ENCODE measurements at places on chromosomes 6 and 20. TPM values are rescaled to one million over a fixed set of nuclear protein-coding genes. Genes with fewer than 3 reads are reported as not detected.
A peak's percentile ranks its signal among the peaks of the same experiment; 100 is the strongest.

The PRRT1 gene
- total RNA-seq, result 0.28 TPM

DNA sequence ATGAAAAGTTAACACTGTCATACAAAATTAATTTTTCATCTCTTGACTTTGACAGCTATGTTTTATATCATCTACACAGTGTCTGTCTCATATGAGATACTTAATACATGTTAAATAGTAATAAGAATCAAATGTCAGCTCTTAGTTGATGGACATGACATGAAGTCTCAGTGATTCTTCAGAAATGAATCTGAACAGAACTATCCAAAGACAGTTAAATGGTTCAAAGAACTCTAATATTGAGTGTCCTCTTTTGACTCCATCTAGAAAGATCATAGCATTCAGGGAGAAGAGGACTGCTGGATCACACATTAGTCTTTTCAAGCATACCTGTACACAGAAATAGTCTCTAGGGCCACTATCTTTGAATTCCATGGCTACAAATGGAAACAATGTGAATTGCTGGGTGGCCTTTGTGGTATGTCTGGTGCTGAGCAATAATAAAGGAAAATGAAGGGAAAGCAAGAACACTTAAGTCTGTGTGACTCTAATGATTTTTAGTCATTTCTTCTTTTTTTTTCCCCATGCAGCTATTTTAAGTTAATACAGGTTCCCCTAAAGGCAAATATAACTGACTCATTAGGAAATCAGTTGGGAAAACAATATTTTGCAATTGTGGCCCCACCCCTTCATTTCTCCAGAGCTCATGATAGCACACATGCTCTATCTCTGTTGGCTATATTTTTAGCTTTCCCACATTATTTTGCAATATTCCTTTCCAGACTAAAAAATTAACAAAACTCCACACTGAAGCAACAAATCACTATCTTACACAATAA, 367.5 kb downstream of the GRIK2 start:
- no peaks in the 10 kb centered on the region for H3K36me3 ChIP-seq
- H3K27ac ChIP-seq, result no peak overlapping the region
- H3K4me1 ChIP-seq, result no peaks in the 10 kb centered on the region

GRCh38 chr6:132261354-132261753, 139.9 kb downstream of the MOXD1 start:
- no peaks in the 10 kb centered on the region for H3K4me1 ChIP-seq
- peaks cover 24% of the 10 kb centered on the region for H3K27me3 ChIP-seq
- H3K27ac ChIP-seq, result no peak overlapping the region
- H3K36me3 ChIP-seq, result no peaks in the 10 kb centered on the region

The CAP2 gene
- total RNA-seq, result not detected

- H3K27ac ChIP-seq, result no peak overlapping the region
- H3K27me3 ChIP-seq, result no peaks in the 10 kb centered on the region
- no peak for DNase-seq
- peaks cover 7% of the 10 kb centered on the region for H3K4me1 ChIP-seq
These were observed 171.2 kb upstream of the SUPT3H start for GRCh38 chr6:45548657-45549515.

DNA sequence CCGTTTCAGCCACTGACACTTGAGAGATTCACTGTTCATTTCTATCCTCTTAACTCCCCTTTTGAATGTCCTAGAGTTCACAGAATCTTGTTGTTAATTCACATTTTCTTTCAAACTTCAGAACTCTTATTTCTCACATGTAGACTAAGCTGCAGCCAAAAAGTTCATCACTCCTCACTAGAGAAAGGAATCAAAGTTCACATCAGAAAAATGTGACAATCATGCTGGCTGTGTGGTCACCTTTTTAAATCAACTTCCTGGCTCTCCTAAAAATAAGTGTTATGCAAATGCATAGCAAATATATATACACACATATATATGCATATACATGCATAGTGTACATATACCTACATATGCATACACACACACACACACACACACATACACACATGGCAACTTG, 123.0 kb downstream of the CBLN4 start:
- no peak overlapping the region for H3K27ac ChIP-seq
- no peak for DNase-seq
- no peaks in the 10 kb centered on the region for H3K27me3 ChIP-seq
- H3K36me3 ChIP-seq, result no peaks in the 10 kb centered on the region
- no peak overlapping the region for H3K4me3 ChIP-seq

DNA sequence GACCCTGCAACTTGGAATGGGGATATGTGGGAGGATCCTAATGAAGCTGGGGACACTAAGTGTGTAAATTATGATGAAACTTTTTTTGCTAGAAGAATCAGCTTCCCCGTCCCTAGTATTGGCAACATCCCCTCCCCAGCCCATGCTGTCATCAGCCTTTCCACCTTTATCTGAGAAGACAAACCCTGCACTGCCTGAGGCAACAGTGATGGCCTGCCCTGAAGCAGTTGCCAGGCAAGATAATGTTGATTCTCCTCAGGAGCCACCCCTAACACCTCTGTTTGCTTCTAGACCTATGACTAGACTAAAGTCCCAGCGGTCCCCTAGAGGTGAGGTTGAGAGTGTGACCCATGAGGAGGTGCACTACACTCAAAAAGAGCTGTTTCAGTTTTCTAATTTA, 27.1 kb downstream of the MICA start:
- H3K4me3 ChIP-seq, result no peak overlapping the region
- H3K27me3 ChIP-seq, result peaks cover 26% of the 10 kb centered on the region
- H3K27ac ChIP-seq, result no peak overlapping the region
- H3K36me3 ChIP-seq, result no peaks in the 10 kb centered on the region
- no peak for DNase-seq

DNA sequence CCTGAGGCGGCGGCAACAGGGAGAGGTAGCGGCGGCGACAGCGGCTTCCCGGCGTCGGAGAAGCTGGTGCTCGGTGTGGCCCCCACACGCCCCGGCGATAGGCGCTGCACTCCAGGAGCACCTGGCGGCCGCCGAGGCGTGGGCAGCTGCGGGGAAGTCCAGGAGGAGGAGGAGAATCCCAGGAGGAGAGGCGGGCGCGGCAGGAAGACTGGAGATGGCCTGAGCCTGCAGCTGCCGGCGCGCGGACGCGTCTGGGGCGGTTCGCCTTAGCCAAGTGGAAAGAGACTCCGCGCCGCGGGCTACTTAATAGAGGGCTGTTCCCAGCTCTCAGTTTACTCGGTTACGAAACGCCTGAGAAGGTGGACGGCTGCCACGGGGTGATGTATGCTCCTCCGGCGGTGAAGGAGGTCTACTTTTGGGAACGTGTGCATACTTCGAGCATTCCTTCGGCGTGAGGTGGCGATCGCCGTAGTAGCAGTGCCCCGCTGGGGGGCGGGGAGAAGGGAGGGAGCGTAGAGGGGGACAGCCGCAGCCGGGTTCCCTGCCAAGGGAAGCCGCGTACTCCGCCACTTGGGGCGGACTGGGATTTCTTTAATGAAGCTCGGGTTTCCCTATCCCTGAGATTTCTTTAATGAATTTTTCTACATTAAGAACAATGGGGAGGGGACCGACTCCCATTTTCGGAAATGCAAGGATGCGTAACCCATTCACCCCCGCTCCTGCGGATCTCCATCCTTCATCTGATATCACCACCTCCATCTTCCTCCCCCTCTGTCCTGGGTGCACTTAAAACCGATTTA, at the start of gene COL12A1:
COL12A1 (minus strand) TSS at position 278 of the 800 bp plus-strand sequence. CDS start 3,261 bp downstream, outside the sequence.
- peak within 1 kb of the TSS; percentile 31 for H3K4me3 ChIP-seq
- peak within 1 kb of the TSS; percentile 8 for H3K27ac ChIP-seq
- H3K27me3 ChIP-seq, result peaks cover 91% of the 10 kb centered on the region
- H3K36me3 ChIP-seq, result peaks cover 6% of the 10 kb centered on the region
- peaks cover 49% of the 10 kb centered on the region for H3K4me1 ChIP-seq
- DNase-seq, result no peak

The LPIN3 gene
- total RNA-seq, result 1.5 TPM

The NCOA3 gene
- 75.8 TPM for total RNA-seq

DNA sequence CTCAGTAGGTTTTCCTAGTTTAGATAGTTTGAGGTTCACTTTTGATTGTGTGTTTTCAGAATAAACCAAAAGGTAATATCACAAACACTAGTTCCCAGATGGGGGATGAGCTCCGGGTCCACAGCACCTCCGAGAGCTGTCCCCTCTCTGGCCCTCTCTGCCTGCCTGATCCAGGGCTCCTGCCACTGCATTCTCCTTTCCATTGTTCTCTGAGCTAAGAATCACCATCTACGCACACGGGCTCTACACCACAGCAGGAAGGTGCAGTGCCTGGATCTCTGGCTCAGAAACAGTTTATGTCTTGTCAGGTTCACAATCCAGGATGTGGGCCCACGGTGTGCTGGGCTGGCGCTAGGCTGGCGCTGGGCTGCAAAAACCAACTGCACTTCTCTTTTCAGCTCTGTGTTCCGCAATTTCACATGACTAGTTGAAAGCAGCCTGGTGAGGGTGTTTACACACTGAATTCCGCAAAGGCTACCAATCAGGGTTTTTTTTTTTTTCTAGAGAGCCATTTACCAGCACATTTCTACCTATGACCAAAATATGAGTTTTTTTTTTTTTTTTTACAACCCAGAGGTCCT, 167.5 kb downstream of the SOD2 start:
- H3K27ac ChIP-seq, result no peak overlapping the region
- no peak for DNase-seq
- no peaks in the 10 kb centered on the region for H3K4me1 ChIP-seq
- no peaks in the 10 kb centered on the region for H3K36me3 ChIP-seq
- H3K4me3 ChIP-seq, result no peak overlapping the region

GRCh38 chr6:148990403-148990802, 243.6 kb downstream of the UST start:
- H3K27me3 ChIP-seq, result no peaks in the 10 kb centered on the region
- H3K4me3 ChIP-seq, result no peak overlapping the region
- peaks cover 8% of the 10 kb centered on the region for H3K36me3 ChIP-seq

The FNDC1 gene
- not detected for total RNA-seq

DNA sequence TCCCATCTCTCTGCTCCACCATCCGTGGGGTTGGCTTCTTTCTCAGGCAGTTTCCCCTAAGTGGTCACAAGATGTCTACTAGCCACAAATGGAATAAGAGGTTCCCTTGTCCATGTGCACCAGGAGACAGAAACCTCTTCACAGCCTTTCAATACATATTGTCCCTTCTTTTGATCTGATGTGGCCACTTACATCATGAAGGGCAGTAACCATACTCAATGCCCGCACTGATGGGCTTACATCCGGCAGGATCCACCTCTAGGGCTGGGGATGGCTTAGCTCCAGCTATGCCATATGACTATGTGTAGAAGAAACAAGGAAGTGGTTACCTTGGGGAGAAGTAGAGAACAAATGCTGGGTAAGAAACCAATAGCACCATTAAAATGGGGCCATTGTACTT, 64.4 kb downstream of the PLEKHG1 start:
- no peak overlapping the region for H3K27ac ChIP-seq
- H3K4me1 ChIP-seq, result peaks cover 10% of the 10 kb centered on the region
- H3K4me3 ChIP-seq, result no peak overlapping the region
- no peaks in the 10 kb centered on the region for H3K27me3 ChIP-seq
- no peaks in the 10 kb centered on the region for H3K36me3 ChIP-seq

GRCh38 chr6:42225419-42225818, 7.8 kb upstream of the MRPS10 start:
- H3K4me3 ChIP-seq, result no peak overlapping the region
- no peak for DNase-seq
- H3K36me3 ChIP-seq, result peaks cover 12% of the 10 kb centered on the region
- H3K27ac ChIP-seq, result no peak overlapping the region
- H3K4me1 ChIP-seq, result peaks cover 11% of the 10 kb centered on the region
- H3K27me3 ChIP-seq, result no peaks in the 10 kb centered on the region

- H3K27ac ChIP-seq, result no peak overlapping the region
- peaks cover 2% of the 10 kb centered on the region for H3K27me3 ChIP-seq
- H3K4me3 ChIP-seq, result no peak overlapping the region
- H3K4me1 ChIP-seq, result no peaks in the 10 kb centered on the region
These were observed 135.6 kb downstream of the SLC24A3 start for GRCh38 chr20:19347943-19348456.

The MCCD1 gene
- total RNA-seq, result not detected

DNA sequence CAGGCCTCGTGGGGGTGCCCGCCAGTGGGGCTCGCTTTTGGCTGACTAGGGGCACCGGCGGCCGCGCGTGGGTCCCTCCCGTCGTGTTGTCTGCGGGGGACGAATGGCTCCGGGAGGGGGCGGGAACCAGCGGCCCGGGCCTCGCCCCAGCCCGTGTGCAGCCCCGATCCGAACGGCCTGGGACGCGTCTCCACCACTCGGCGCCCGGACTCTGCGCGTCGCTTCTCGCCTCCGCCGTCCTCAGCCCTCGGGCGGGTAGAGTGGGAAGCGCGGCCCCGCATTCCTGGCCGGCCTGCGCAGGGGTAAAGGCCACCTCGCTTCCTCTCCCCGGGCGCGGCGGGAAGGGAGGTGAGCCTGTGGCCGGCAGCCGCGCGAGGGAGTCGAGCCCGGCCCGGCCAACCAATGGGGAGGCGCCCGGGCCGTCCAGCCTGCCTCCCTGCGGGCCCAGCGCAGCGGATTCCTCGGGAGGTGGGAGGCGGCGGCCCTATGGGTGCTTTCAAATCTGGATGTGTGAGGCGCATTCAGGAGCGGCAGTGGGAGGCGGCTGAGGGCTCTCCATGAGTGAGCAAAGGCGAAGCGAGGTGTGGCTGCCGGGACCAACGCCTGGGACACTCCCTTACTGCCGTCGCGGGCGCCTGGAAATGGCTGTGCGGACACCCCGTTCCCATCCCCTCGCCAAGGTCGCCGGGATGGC, 1.1 kb upstream of the ZBTB46 start:
- H3K4me1 ChIP-seq, result peaks cover 9% of the 10 kb centered on the region
- no peak for DNase-seq
- peaks cover 36% of the 10 kb centered on the region for H3K27me3 ChIP-seq

DNA sequence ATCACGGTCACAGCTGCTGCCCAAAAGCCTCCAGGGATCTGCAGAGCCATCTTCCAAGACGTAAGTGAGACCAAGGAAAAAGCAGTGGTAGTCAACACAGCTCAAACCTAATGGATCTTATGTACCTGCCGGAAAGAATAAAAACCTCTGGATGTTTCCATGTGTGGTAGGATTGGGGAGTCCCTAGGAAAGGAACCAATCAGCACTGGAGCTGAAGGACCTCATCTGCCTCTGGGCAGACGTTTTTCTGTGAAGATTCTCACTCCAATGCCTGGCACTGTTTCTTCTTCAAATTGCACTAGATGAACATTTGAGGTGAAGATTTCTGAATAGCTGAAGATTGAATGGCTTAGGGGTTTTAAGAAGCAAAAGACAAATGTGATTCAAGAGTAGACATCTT, at the start of gene HLA-DQB2:
HLA-DQB2 (minus strand) TSS at position 112 of the 400 bp plus-strand sequence; CDS start at position 50, 62 bp downstream.
- no peaks in the 10 kb centered on the region for H3K36me3 ChIP-seq
- no peak within 1 kb of the TSS for H3K4me3 ChIP-seq
- H3K27me3 ChIP-seq, result peaks cover 63% of the 10 kb centered on the region
- no peak for DNase-seq
- no peak within 1 kb of the TSS for H3K27ac ChIP-seq

The RAB32 gene
- 0.35 TPM for total RNA-seq

The CFAP61 gene
- total RNA-seq, result not detected

Measured in activated CD8-positive, alpha-beta memory T cell treated with anti-CD3 and anti-CD28 coated beads, Interleukin-2, amount 10 ng/mL, durations not matched to agents 7 days and 5 days (primary cell).